ENCODE measurements at places on chromosomes 12 and 14. TPM values are rescaled to one million over a fixed set of nuclear protein-coding genes. Genes with fewer than 3 reads are reported as not detected.

Gene TGM1
- 1.5 TPM for total RNA-seq

Gene ADSS1
- 0.52 TPM for total RNA-seq

Gene TBX3
- 1.4 TPM for total RNA-seq

Gene PTPRQ
- total RNA-seq, result 0.15 TPM

Gene KRT6C
- not detected for total RNA-seq

Gene MYH6
- total RNA-seq, result not detected

- DNase-seq, result peak; percentile 55
- no peak overlapping the region for H3K4me3 ChIP-seq
- H3K36me3 ChIP-seq, result no peaks in the 10 kb centered on the region
- H3K4me1 ChIP-seq, result peaks cover 13% of the 10 kb centered on the region
- H3K27ac ChIP-seq, result no peak overlapping the region
Observed at GRCh38 chr12:112822056-112822455, 30.5 kb downstream of the RPH3A start.

- no peaks in the 10 kb centered on the region for H3K27me3 ChIP-seq
- DNase-seq, result peak; percentile 94
- no peaks in the 10 kb centered on the region for H3K36me3 ChIP-seq
- peaks cover 10% of the 10 kb centered on the region for H3K4me1 ChIP-seq
- H3K27ac ChIP-seq, result peak overlapping the region; percentile 83
Observed at GRCh38 chr12:39199351-39199750, 243.6 kb downstream of the KIF21A start.

- H3K27ac ChIP-seq, result peak overlapping the region; percentile 91
- H3K4me1 ChIP-seq, result peaks cover 95% of the 10 kb centered on the region
- H3K4me3 ChIP-seq, result peak overlapping the region; percentile 32
Observed at GRCh38 chr12:57837864-57838562, 8.5 kb downstream of the CTDSP2 start.

GRCh38 chr12:2112401-2112800, 59.6 kb downstream of the CACNA1C start:
- H3K4me3 ChIP-seq, result no peak overlapping the region
- no peak overlapping the region for H3K27ac ChIP-seq
- no peak for DNase-seq
- no peaks in the 10 kb centered on the region for H3K4me1 ChIP-seq
- no peaks in the 10 kb centered on the region for H3K36me3 ChIP-seq

DNA sequence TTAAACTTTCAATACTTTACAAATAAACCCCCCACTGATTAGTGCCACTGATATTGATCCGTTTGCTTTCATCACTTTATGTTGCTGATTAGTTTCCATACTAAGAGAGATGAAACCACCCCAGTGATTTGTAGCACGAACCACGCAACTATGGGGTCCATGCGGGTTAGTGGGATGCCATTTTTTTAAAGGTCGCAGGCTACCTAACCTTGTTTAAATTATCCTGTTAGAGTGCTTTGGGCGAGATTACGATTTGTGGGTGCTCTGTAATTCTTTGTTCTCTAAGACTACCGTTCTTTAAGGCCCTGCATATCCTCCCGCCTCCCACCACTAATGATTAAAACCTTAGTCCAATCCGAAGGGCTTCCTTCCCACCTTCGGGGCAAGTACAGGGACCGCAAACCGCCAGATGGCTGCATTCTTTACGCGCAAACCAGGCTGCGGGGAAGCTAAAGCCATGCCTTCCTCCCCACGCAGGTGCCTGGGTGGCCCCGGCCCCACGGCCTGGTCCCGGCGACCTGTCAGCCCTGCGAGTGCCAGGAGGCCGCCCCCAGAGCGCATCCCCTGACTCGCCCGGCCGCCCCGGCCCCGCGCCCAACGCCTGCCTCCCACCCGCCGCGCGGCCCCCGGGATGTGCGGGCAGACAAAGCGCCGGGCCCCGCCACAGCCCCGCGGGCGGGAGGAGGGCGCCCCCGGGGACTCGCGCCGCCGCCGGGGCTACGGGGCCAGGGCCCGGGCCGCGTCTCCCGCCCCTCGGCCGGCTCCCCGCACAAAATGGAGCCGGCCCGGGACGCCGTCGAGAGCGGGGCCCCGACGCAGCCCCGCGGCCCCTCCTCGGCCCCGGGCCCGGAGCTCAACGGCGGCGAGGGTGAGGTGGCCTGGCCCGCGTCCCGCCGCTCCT, 759 bp downstream of the NFYB start:
- H3K27ac ChIP-seq, result peak overlapping the region; percentile 87
- H3K27me3 ChIP-seq, result no peaks in the 10 kb centered on the region
- H3K4me1 ChIP-seq, result peaks cover 23% of the 10 kb centered on the region
- peak; percentile 46 for DNase-seq
- peaks cover 11% of the 10 kb centered on the region for H3K36me3 ChIP-seq

DNA sequence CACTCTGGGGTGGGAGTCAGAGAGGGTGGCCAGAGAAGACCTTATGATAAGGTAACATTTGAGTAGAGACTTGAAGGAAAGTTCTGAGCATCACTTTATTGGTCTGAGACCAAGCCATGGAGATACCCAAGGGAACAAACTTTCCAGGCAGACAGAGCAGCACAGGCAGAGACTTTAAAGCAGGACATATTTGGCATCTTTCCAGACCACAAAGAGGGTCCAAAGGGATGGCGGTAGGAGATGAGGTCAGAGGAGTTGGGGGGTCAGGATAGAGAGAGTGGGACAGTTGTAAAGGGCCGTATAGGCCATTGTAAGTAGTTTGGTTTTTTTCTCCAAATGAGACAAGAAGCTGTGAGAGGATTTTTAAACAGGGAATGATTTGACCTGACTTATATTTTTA, 344.4 kb downstream of the SEC23A start:
- H3K27me3 ChIP-seq, result no peaks in the 10 kb centered on the region
- DNase-seq, result no peak
- no peak overlapping the region for H3K27ac ChIP-seq
- no peaks in the 10 kb centered on the region for H3K36me3 ChIP-seq
- H3K4me3 ChIP-seq, result no peak overlapping the region
